Dorsolateral prefrontal cortex (tissue), 122 donors: ENCODE measurements at places on chromosomes 13 and 19.

DNA sequence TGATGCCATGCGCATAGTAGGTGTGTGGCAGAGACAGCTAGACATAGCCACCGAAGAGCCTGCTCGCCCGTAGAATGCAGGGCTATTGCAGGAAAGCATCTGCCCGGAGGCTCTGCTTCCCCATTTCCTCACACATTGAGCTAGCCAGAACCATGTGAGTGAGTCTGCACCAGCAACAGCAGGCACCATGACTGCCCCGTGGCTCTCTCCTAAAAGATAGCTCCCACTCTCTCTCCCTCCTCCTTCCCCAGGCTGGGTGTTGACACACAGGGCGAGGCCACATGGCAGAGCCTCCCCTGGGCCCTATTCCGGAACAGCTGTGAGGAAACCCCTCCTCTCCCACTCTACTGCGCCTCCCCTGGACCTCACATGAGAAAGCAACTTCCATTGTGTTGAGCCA is 52.3 kb upstream of the ATP12A start:
- DNase-seq: no peak

DNA sequence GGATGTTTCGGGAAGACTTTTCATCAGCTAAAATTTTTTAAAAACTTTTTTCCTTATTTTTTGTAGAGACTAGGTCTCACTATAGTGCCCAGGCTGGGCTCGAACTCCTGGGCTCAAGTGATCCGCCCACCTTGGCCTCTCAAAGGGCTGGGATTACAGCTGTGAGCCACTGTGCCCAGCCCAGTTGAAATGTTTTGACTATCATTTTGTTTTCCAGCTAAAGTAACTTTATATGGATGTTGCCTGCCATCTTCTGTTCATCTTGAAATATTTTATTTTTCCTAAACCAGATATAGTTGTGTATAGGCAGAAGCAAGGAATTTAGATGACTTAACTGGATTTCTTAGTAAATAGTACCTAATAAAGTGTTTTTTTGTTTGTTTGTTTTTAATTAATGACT is 7.0 kb downstream of the CAB39L start:
- no peak for DNase-seq

DNA sequence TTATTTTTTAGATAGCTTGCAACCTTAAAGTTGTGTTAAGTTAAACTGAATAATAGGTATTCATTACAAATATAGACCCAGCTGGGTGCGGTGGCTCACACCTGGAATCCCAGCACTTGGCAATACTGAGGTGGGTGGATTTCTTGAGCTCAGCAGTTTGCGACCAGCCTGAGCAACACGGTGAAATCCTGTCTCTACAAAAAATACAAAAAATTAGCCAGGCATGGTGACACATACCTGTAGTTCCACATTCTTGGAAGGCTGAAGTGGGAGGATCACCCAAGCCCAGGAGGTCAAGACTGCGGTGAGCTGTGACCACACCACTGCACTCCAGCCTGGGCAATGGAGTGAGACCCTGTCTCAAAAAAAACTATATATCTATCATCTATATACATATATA is 386.5 kb downstream of the PCDH17 start:
- no peak for DNase-seq

DNA sequence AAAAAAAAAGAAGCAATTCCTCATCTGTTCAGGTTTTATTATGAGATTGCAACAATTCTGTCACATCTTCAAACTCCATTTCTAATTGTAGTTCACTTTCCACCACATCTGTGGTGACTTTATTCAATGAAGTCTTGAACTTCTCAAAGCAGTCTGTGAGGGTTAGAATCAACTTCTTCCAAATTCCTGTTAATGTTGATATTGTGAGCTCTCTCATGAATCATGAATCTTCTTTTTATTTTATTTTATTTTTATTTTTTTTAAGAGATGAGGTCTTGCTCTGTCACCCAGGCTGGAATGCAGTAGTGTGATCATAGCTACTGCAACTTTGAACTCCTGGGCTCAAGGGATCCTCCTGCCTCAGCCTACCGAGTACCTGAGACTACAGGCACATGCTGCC is 19.6 kb downstream of the ARHGAP35 start:
- DNase-seq: no peak

DNA sequence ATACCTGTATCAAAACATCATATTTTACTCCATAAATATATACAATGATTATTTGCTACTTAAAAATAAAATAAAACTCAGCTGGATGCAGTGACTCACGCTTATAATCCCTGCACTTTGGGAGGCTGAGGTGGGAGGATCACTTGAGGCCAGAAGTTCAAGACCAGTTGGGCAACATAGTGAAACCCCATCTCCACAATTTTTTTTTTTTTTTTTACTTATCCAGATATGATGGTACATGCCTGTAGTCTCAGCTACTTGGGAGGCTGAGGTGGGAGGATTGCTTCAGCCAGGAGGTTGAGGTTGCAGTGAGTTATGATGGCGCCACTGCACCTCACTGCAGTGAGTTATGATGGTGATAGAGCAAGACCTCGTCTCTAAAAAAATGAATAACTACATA is 22.4 kb downstream of the POU2F2 start:
- no peak for DNase-seq

DNA sequence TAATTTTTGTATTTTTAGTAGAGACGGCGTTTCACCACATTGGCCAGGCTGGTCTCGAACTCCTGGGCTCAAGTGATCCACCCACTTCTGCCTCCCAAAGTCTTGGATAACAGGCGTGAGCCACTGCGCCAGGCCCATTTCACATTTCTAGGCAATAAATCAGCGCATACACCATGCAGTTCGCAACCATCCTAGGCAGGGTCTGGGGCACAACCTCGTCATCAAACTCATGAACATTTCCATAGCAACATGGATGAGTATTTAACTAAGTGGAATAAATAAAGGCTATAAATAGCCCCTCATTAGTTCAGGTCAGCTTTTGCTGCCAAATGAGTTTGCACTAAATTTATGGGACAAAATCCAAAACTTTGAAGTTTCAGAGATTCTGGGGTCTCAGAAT is 8.2 kb downstream of the MEIS3 start:
- no peak for DNase-seq

GRCh38 chr13:112819111-112819510 is 129.3 kb downstream of the ATP11A start:
- peak; percentile 6 for DNase-seq

GRCh38 chr19:12867120-12868099 is 13.8 kb downstream of the DNASE2 start:
- no peak for DNase-seq

GRCh38 chr13:47480951-47481350 is 520.1 kb downstream of the SUCLA2 start:
- DNase-seq: no peak

- DNase-seq: no peak
Measured at GRCh38 chr13:45439781-45440462, 21.7 kb upstream of the SLC25A30 start.

- DNase-seq: no peak
Measured at GRCh38 chr19:39939556-39939955, 5.1 kb upstream of the FCGBP start.

GRCh38 chr13:71021825-71022422 is 845.1 kb downstream of the DACH1 start:
- no peak for DNase-seq
